ENCODE measurements at places on chromosomes 5 and 9. TPM values are rescaled to one million over a fixed set of nuclear protein-coding genes. Genes with fewer than 3 reads are reported as not detected.

DNA sequence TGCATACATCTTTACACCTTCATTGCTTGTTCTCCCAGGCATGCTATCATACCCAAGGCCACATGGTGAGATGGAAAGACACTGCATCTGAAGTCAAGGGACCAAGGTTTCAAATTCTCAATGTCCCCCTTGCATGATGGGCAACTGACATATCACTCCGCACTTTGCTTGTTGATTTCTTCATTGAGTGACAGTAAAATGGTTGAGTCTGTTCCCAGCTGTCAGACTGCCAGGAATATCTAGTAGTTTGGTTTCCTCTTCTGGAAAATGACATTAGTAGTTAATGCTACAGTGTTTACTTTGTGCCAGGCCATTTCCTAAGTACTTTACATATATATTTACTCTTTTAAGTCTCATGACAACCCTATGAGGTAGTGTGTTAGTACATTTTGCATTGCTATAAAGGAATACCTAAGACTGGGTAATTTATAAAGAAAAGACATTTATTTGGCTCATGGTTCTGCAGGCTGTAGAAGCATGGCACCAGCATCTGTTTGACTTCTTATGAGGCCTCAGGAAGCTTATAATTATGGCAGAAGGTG lies 114.4 kb downstream of the PCSK1 start:
- no peak overlapping the region for H3K27ac ChIP-seq
- no peak overlapping the region for H3K4me3 ChIP-seq
- H3K4me1 ChIP-seq, result no peaks in the 10 kb centered on the region
- no peaks in the 10 kb centered on the region for H3K27me3 ChIP-seq
- no peaks in the 10 kb centered on the region for H3K36me3 ChIP-seq
- DNase-seq, result no peak

GRCh38 chr5:109694451-109694891 lies 4.7 kb downstream of the MAN2A1 start:
- H3K4me1 ChIP-seq, result peaks cover 17% of the 10 kb centered on the region
- H3K27ac ChIP-seq, result no peak overlapping the region
- no peak for DNase-seq
- H3K36me3 ChIP-seq, result peaks cover 1% of the 10 kb centered on the region
- H3K4me3 ChIP-seq, result no peak overlapping the region
- H3K27me3 ChIP-seq, result no peaks in the 10 kb centered on the region

- no peak for DNase-seq
- H3K36me3 ChIP-seq, result no peaks in the 10 kb centered on the region
- H3K27ac ChIP-seq, result no peak overlapping the region
- H3K4me3 ChIP-seq, result no peak overlapping the region
- H3K4me1 ChIP-seq, result peaks cover 17% of the 10 kb centered on the region
- no peaks in the 10 kb centered on the region for H3K27me3 ChIP-seq
Observed at GRCh38 chr9:84189904-84190303, 150.7 kb downstream of the SLC28A3 start.

GRCh38 chr5:142421228-142421617 lies 96.4 kb upstream of the SPRY4 start:
- no peaks in the 10 kb centered on the region for H3K36me3 ChIP-seq
- H3K27ac ChIP-seq, result no peak overlapping the region
- H3K27me3 ChIP-seq, result no peaks in the 10 kb centered on the region
- no peak for DNase-seq

GRCh38 chr5:153700940-153701339 lies 210.5 kb downstream of the GRIA1 start:
- H3K36me3 ChIP-seq, result no peaks in the 10 kb centered on the region
- no peaks in the 10 kb centered on the region for H3K27me3 ChIP-seq
- no peaks in the 10 kb centered on the region for H3K4me1 ChIP-seq
- DNase-seq, result no peak
- no peak overlapping the region for H3K27ac ChIP-seq
- no peak overlapping the region for H3K4me3 ChIP-seq

DNA sequence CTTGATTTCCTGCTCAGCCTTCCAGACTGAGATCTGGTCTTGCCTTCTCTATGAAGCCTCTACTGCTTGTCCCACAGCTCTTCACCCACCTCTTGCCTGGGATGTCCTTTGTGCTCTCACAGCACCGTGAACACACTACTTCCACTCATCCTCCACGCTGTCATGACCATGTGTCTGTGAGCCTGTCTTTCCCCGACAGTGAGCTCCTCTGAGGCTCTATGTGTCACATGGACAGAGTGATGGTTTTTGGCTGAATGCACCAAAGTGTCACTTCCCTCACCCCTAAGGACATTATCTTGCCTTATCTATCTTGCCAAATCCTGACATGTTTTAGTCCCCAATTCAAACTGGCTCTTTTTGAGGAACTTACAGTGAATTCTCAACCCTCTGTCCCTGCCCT lies 11.3 kb downstream of the PHYKPL start:
- H3K4me3 ChIP-seq, result no peak overlapping the region
- H3K27ac ChIP-seq, result no peak overlapping the region
- peaks cover 16% of the 10 kb centered on the region for H3K36me3 ChIP-seq
- H3K27me3 ChIP-seq, result no peaks in the 10 kb centered on the region
- no peaks in the 10 kb centered on the region for H3K4me1 ChIP-seq

DNA sequence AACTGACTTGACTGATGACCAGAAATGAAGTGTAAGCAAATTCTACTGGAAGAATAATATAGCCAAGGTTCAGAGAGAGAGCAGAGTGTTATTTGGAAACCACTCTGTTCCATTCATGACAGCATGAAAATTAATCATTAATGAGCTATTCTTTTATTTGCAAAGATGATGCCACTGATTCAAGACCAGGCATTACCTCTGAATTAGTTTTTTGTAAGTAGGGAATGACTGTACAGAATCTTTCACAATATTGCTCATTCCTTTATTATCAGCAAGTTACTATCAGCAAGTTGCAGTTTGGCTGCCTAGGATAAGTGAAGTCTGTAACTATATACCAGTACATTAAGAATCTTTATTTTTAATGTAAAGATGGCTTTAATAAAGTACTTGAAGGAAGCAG lies 75.1 kb upstream of the RGMB start:
- no peak overlapping the region for H3K27ac ChIP-seq
- no peaks in the 10 kb centered on the region for H3K36me3 ChIP-seq
- H3K27me3 ChIP-seq, result no peaks in the 10 kb centered on the region
- H3K4me3 ChIP-seq, result no peak overlapping the region
- no peaks in the 10 kb centered on the region for H3K4me1 ChIP-seq

DNA sequence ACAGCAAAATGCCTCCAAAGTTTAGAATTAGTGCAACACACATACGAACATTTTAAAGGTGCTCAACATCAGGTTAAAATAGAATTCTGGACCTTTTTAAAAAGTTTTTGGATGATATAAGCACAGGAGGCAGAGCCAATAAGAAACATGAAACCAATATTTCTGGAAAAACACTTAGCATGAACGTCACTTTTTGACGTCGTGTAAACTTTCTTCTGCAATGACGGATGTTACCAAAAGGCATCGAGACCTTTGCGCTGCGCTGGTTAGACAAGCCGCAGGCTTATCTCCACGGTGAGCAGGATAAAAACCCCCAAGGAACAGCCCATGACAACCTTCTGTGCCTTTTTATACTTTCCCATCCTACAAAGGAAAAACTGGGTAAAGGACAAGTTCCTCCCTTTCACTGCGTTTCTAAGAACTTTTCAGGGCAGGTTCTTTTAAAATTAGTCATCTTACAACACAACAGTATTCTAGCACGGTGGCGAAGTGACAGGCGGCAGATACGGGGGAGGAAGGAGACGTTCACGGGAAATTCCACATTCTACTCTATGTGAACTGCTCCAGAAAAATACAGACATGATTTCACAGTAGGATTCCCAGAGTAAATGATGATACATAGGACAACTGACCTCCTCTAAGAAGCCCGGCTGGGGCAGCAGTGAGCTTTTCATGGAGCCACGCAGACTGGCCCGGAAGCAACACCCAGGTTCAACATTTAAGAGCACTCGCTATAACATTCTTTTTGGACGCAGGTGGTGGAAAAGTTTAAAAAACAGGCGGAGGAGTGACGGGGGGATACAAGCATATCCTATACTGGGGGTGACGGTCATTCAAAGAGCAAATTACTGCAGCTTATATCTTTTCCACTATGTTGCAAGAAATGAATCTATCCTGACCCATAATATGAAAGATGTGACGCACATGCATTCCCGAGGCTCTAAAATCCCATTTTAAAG lies 52.4 kb downstream of the USP20 start:
- DNase-seq, result no peak
- peaks cover 7% of the 10 kb centered on the region for H3K4me1 ChIP-seq
- no peaks in the 10 kb centered on the region for H3K27me3 ChIP-seq
- no peak overlapping the region for H3K4me3 ChIP-seq
- no peak overlapping the region for H3K27ac ChIP-seq

DNA sequence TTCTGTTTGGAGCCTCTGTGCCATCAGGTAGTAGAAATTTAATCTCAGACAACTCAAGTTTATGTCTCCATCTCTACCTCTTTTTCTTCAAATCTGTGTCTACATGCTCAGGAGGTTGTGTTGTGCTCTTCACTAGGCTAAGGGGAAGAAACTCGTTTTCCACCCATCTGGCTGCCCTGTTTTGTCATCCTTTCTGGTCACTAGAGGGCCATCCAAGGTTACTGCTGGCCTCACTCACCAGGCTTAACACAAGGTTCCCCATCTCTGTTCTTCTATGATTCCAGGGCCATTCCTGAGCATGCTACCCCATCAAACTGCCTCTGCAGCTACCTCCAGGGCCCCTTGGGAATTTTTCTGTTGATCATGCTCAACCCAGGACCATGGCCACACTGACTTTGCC lies 213.3 kb upstream of the FBXL7 start:
- H3K36me3 ChIP-seq, result no peaks in the 10 kb centered on the region
- H3K4me1 ChIP-seq, result no peaks in the 10 kb centered on the region
- no peak for DNase-seq

- peaks cover 6% of the 10 kb centered on the region for H3K4me1 ChIP-seq
- H3K4me3 ChIP-seq, result no peak overlapping the region
- DNase-seq, result no peak
- no peak overlapping the region for H3K27ac ChIP-seq
- H3K27me3 ChIP-seq, result no peaks in the 10 kb centered on the region
- H3K36me3 ChIP-seq, result no peaks in the 10 kb centered on the region
Observed at GRCh38 chr5:93407454-93407853, 173.6 kb downstream of the NR2F1-AS1 start.

- H3K27ac ChIP-seq, result no peak overlapping the region
- no peak for DNase-seq
- H3K4me3 ChIP-seq, result no peak overlapping the region
- H3K27me3 ChIP-seq, result no peaks in the 10 kb centered on the region
- no peaks in the 10 kb centered on the region for H3K4me1 ChIP-seq
Observed at GRCh38 chr5:54148858-54149257, 161.5 kb downstream of the ARL15 start.

DNA sequence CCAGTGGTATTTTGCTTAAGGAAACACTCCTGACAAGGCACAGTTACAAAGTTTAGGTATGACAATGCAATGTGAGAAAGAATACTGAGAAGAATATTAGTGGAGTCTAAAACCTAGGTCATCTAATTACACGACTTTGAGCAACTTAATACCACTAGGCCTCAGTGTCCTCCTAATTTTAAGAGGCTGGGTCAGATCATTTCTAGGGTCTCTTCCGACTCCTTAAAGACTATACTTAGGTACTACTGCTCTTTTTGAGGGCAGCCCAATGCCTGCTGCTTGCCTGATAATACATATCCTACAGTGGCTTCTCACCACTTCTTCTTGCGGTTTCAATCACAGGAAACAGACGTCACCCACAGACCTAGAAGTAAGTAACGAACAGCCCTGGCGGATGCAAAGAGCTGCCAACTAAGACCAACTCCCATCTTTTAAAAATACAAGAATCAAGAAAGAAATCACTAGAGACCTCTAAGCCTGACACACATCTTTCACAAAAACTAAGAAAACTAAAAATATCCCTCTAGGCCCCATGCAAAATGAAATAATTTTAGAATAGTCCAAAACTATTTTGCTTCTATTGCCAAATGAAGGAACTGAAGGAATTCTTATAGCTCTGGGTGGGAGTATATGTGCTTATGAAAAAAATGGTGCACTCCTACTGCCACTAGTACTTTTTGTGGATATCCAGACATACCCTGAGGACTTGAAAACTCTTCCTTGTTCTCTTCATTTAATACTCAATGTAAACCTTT lies 13.1 kb downstream of the DIAPH1 start:
- H3K4me1 ChIP-seq, result no peaks in the 10 kb centered on the region
- H3K4me3 ChIP-seq, result no peak overlapping the region
- H3K36me3 ChIP-seq, result 0 out of 2 replicates have a peak, but pooled peaks cover 2% of the 10 kb centered on the region
- no peak overlapping the region for H3K27ac ChIP-seq
- DNase-seq, result no peak

DNA sequence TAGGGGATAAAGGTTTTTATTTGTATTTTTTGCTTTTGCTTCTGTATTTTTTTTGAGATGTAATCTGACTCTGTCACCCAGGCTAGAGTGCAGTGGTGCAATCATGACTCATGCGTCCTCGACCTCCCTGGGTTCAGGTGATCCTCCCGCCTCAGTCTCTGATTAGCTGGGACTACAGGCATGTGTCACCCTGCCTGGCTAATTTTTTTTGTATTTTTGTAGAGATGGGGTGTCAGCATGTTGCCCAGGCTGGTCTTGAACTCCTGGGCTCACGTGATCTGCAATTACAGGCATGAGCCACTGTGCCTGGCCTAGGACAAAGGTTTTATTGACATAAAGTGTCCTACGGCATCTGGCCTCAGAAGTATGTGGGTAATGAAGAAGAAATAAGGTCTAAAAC lies 297.1 kb upstream of the C9orf72 start:
- no peaks in the 10 kb centered on the region for H3K36me3 ChIP-seq
- no peak for DNase-seq
- no peaks in the 10 kb centered on the region for H3K27me3 ChIP-seq
- no peak overlapping the region for H3K27ac ChIP-seq
- no peak overlapping the region for H3K4me3 ChIP-seq

- no peak overlapping the region for H3K27ac ChIP-seq
- H3K36me3 ChIP-seq, result no peaks in the 10 kb centered on the region
- H3K4me1 ChIP-seq, result no peaks in the 10 kb centered on the region
Observed at GRCh38 chr5:131944702-131945550, 537 bp downstream of the MEIKIN start.

PCDHGA10 gene
- 1.3 TPM for total RNA-seq

PFN3 gene
- not detected for total RNA-seq

DOLPP1 gene
- total RNA-seq, result 42.7 TPM

HSPB3 gene
- 0.51 TPM for total RNA-seq

SPATA31D4 gene
- not detected for total RNA-seq

GCNT4 gene
- total RNA-seq, result 0.05 TPM

SHISAL2B gene
- not detected for total RNA-seq

TYRP1 gene
- total RNA-seq, result 0.04 TPM

BRINP1 gene
- total RNA-seq, result 44.4 TPM

LRRC19 gene
- not detected for total RNA-seq

KCNN2 gene
- not detected for total RNA-seq

DNAI1 gene
- 0.08 TPM for total RNA-seq

GABBR2 gene
- not detected for total RNA-seq

SPINK13 gene
- not detected for total RNA-seq
